ENCODE measurements at places on chromosomes 11 and 22.

DNA sequence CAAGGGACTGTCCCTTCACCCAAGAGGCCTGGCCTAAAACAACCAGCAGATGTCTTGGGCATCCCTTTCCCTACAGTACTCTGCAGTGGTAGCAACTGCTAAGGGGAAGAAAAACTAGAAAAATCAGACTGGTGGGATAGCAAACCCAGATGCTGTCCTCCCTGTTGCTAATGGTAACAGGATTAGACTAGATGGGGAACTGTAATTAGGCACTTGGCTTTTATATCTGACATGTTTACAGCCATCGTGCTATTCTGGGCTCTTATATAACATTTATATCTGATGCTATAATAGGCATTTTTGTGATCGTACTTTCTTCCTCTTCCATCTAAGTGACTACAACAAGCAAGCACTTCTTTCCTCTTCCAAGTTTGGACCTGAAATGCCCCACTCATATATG is 316.7 kb downstream of the DLG2 start:
- H3K4me3 ChIP-seq, result no peak overlapping the region
- H3K36me3 ChIP-seq, result no peaks in the 10 kb centered on the region
- no peaks in the 10 kb centered on the region for H3K27me3 ChIP-seq
- no peak for DNase-seq
- no peaks in the 10 kb centered on the region for H3K4me1 ChIP-seq

- DNase-seq, result no peak
- H3K4me1 ChIP-seq, result peaks cover 21% of the 10 kb centered on the region
- H3K36me3 ChIP-seq, result peaks cover 2% of the 10 kb centered on the region
These were observed 14.6 kb downstream of the NF2 start for GRCh38 chr22:29617922-29618629.

DNA sequence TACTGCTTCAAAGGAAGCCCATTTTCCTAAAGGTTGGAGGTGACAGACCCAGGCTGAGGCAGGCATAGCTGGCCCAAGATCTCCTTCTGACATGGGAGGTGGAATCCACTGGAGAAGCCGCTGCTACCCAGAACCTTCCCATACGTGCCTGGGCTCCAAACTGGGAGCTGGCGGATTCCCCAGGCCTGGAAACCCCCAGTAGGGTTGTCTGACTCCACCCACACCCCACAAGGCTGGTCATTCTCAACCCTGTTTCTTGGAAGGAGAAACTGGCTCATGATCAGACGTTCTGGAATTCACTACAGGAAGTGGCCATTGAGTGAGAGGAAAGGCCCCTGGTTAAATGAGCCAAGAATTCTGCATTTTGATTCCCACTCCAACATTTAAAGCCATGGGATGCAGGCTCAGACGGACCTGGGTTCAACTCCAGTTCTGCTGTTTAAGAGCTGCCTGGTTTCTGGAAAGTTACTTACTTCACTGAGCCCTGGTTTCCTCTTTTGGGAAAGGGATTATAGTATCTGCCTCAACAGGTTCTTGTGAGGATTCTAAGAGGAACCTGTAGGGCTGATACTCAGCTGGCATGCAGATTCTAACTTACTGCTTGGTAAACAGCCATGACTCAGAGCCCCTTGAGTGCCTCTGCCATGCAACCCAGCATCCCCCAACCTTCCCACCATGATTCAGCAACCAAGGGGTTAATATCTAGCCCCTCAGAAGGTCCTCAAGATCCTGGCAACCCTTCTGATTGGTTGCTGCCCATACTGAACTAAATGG is 19.4 kb upstream of the TSKU start:
- no peak for DNase-seq
- H3K4me1 ChIP-seq, result peaks cover 22% of the 10 kb centered on the region
- H3K27ac ChIP-seq, result no peak overlapping the region
- H3K27me3 ChIP-seq, result peaks cover 49% of the 10 kb centered on the region
- H3K4me3 ChIP-seq, result no peak overlapping the region
- no peaks in the 10 kb centered on the region for H3K36me3 ChIP-seq

- H3K4me3 ChIP-seq, result no peak overlapping the region
- DNase-seq, result no peak
- no peak overlapping the region for H3K27ac ChIP-seq
- H3K4me1 ChIP-seq, result peaks cover 2% of the 10 kb centered on the region
These were observed 92.2 kb upstream of the ALKBH3 start for GRCh38 chr11:43788421-43788820.

Measured in activated naive CD4-positive, alpha-beta T cell treated with anti-CD3 and anti-CD28 coated beads, Interleukin-2, amount 10 ng/mL, durations not matched to agents 7 days and 5 days (primary cell).